ENCODE measurements at places on chromosomes 11 and 22. TPM values are rescaled to one million over a fixed set of nuclear protein-coding genes. Genes with fewer than 3 reads are reported as not detected.

The FREY1 gene
- total RNA-seq = 0.57 TPM

The TRIM48 gene
- not detected for total RNA-seq

The HTR3A gene
- not detected for total RNA-seq

The PLEKHA7 gene
- total RNA-seq = 64.0 TPM

The ARHGAP20 gene
- total RNA-seq = 1.6 TPM

The ESAM gene
- total RNA-seq = 10.6 TPM

The SLC29A2 gene
- total RNA-seq = 5.5 TPM

The OR4X2 gene
- total RNA-seq = not detected

The TCN2 gene
- 17.2 TPM for total RNA-seq

The SLC22A9 gene
- total RNA-seq = not detected

The CSRP3 gene
- not detected for total RNA-seq

The PIH1D2 gene
- total RNA-seq = 2.5 TPM

The SHANK2 gene
- total RNA-seq = 5.7 TPM

The CAVIN3 gene
- total RNA-seq = 65.0 TPM

The PLAAT5 gene
- total RNA-seq = 1.3 TPM

The TAGLN gene
- 64.8 TPM for total RNA-seq

The GGT5 gene
- 11.3 TPM for total RNA-seq

The SMC1B gene
- total RNA-seq = not detected

The KCNJ1 gene
- total RNA-seq = 1.3 TPM

The KCNE3 gene
- total RNA-seq = 8.4 TPM

The RNF215 gene
- 2.3 TPM for total RNA-seq

The RASGRP2 gene
- total RNA-seq = 4.0 TPM

The NRIP3 gene
- 0.76 TPM for total RNA-seq

The EFCAB6 gene
- total RNA-seq = 0.22 TPM

The FUT4 gene
- total RNA-seq = 6.1 TPM

The OR4C3 gene
- total RNA-seq = not detected

The IL17REL gene
- not detected for total RNA-seq

The APOA1 gene
- not detected for total RNA-seq

The CD6 gene
- total RNA-seq = 1.7 TPM

The CLP1 gene
- total RNA-seq = 15.8 TPM

The PHF21B gene
- 0.04 TPM for total RNA-seq

The CARNS1 gene
- 0.38 TPM for total RNA-seq

The ATF4 gene
- 266 TPM for total RNA-seq

The CDC42BPG gene
- 23.1 TPM for total RNA-seq

The MS4A12 gene
- not detected for total RNA-seq

The C11orf91 gene
- not detected for total RNA-seq

The TESMIN gene
- 5.3 TPM for total RNA-seq

The DBX1 gene
- total RNA-seq = not detected

The ZBTB16 gene
- 10.4 TPM for total RNA-seq

The TEAD1 gene
- 58.3 TPM for total RNA-seq

The CACNA1I gene
- 0.12 TPM for total RNA-seq

The OR8A1 gene
- not detected for total RNA-seq

The OR10D3 gene
- total RNA-seq = not detected

The FXYD6 gene
- 1.8 TPM for total RNA-seq

The OR4D5 gene
- not detected for total RNA-seq
